ENCODE measurements at places on chromosomes 5 and 9.
A peak's percentile ranks its signal among the peaks of the same experiment; 100 is the strongest.

GRCh38 chr9:105737205-105737604 lies 42.9 kb downstream of the TMEM38B start:
- DNase-seq = no peak

GRCh38 chr5:150632305-150633160 lies 7.9 kb upstream of the SYNPO start:
- no peak for DNase-seq

GRCh38 chr5:178232124-178232919 lies at the start of gene PHYKPL:
Gene PHYKPL, minus strand, starts transcription at chr5:178232802. Its CDS starts 252 bp downstream, at chr5:178232550.
- DNase-seq = peak; percentile 77

DNA sequence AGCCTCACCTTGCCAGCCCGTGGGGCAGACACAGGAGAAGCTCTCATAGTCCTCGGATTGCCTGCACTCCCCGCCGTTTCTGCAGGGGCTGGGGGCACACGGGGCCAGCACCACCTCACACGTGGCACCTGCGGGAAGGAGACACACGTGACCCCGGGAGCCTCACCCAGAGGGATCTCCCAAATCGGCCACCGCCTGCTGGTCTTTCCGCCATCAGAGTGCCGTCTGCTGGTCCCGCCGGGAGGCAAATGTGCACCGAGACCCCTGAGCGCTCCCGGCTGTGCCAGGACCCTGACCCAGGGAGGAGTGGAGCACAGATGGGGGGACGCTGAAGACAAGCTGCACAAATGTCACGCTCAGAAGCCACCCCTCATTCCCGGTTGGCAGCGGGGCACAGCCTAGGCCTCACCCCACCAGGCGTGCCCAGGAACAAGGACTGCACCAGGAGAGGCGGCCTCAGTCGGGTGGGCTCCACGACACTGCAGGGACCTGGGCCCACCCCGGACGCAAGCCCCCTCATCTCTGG lies 28.4 kb upstream of the SEC16A start:
- no peak for DNase-seq

All from CD4-positive, alpha-beta T cell treated with Interleukin-21 for 1 hour (primary cell).